ENCODE measurements at places on chromosomes 4 and X.

- DNase-seq = peak; percentile 71
Observed at GRCh38 chr4:97987019-97987648, 156.1 kb downstream of the STPG2 start.

DNA sequence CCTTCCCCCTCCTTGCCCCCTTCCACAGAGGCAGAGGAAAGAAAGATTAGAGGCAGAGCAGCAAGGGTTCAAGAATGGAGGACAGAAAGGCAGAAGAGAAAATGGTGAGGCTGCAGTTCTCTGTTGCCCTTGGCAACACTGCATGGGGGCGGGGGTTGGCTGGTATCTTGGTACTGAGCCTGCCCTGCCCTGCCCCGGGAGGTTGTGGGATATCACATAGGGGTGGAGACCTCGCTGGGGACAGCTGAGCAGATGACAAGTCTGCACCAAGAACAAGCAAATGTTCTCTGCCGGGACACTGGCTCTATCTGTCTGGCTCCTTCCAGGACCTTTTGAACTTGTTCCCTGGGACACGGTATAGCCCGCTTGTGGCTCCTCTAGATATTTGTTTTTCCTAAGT, 39.8 kb downstream of the NHS start:
- no peak for DNase-seq

- DNase-seq = no peak
Observed at GRCh38 chrX:136819031-136819703, 38.4 kb upstream of the ARHGEF6 start.

DNA sequence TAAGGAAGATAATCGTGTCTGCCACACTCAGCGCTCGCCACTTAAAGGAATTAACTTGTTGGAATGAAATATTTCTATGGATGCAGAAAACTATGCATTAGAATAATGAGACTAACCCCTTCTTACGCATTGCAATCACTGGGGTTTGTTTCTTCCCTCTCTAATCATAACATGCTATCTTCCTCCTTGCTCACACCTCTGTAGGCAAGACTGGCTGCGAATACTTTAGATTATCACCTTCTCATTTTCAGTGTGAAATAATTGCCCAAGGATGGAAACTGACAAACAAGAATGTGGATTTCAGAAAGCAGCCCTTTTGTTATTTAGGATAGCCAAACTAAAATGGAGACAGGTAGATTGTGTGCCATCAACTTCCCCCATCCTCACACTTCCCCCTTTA, 349.4 kb downstream of the MID1IP1 start:
- DNase-seq = no peak

GRCh38 chrX:19628011-19628575, 112.8 kb upstream of the MAP3K15 start:
- no peak for DNase-seq

DNA sequence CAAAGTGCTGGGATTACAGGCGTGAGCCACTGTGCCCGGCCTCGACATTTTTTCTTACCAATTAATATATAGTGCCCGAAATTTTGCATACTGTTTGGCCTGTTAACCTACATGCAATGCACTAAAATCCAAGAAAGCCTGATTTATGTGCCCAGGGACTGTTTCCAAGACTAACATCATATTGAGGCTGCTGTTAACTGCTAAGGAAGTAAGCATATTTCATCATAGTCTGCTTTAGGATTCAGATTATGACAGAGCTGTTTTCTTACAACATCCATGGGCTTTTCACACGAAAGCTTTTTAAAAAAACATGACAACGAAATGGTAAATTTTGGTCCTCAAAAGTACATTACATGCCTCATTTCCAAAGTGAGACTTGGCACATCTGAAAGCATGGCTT, 84.4 kb downstream of the STOX2 start:
- no peak for DNase-seq

DNA sequence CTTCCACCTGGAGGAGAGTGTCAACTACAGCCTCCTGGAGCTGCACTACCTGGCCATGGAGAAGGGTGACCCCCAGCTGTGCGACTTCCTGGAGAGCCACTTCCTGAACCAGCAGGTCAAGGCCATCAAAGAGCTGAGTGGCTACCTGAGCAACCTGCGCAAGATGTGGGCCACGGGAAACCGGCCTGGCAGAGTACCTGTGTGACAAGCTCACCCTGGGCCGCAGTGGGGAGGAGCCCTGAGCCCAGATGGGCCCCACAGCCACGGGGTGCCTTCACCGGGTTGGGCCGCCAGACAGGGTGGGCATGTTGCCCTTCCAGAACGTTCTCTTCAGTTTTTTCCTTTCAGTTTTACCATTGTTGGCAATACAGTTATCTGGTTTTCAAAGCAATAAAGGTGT, 15.2 kb upstream of the FAM47A start:
- DNase-seq = no peak

DNA sequence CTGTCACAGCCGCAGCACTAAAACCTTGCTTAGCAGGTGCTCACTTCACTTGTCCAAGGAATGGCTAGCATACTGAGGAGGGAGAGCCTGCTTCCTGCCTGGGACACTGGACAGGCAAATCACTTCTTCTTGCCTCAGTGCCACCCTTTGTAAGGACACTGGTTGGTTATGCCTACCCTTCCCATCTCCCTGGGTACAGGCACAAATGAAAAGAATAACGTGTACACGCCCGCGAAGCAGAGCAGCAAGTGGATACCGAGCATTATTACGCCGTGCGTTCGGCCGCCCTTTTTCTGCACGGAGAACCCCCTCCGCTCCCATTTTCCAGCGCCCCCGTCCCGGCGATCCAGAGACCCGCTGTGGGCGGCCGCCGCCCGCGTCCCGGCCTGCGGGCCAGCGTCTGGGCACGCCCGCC, 338 bp upstream of the KLHL2 start:
- DNase-seq = peak; percentile 85

GRCh38 chr4:158781963-158782362, 13.1 kb downstream of the FNIP2 start:
- no peak for DNase-seq

- DNase-seq = no peak
Observed at GRCh38 chr4:18342847-18343246, 321.3 kb upstream of the LCORL start.

- no peak for DNase-seq
Observed at GRCh38 chr4:77821775-77822174, 2.6 kb upstream of the CNOT6L start.

GRCh38 chr4:41098093-41099048, 116.0 kb downstream of the APBB2 start:
- no peak for DNase-seq

DNA sequence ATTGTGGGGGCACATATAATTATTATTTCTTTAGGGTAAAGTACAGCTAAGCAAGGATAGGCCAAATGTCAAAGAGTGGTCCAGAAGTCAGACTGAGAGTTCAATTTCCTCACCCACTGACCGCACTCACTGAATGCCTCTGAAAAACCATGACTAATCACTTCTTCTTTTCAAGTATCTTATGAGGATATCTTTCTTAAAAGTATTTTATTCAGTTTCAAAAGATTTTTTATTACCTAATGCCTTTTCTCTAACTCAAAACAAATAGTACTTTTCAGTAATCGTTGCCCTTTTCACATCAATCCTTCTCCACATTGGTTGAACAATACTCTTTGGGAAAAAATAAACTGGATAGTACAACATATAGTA, 61.7 kb upstream of the CAMK2D start:
- DNase-seq = no peak

- DNase-seq = no peak
Observed at GRCh38 chr4:124121461-124121971, 591.0 kb downstream of the ANKRD50 start.
